ENCODE measurements at places on chromosomes 12 and 14.

DNA sequence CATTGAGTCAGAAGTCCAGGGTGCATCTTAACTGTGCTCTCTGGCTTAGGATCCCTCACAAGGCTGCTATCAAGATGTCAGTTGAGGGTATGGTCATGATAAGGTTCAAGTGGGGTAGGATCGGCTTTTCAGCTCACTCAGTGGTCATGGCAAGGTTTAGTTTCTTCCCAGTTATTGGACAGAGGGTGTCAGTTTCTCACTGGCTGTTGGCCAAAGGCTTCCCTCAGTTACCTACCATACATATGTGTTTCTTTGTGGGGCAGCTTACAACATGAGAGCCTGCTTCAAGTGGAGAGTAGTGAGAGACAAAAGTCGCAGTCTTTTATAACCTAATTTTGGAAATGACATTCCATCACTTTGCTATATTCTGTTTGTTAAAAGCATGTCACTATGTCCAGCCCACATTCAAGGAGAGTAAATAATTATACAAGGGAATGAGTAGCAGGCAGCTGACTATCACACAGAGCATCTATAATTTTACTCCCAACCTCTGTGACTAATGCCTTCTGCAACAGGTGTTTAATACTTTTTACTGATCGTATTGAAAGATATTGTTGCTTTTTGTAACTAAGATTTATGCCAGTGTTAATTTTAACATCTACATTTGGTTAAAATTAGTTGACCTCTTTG, 572.8 kb upstream of the FBXO33 start:
- H3K4me3 ChIP-seq, result no peak overlapping the region
- no peak overlapping the region for H3K27ac ChIP-seq
- no peaks in the 10 kb centered on the region for H3K36me3 ChIP-seq
- H3K27me3 ChIP-seq, result no peaks in the 10 kb centered on the region
- no peak for DNase-seq

GRCh38 chr12:65497660-65498059, 219.2 kb downstream of the MSRB3 start:
- no peak overlapping the region for H3K27ac ChIP-seq
- H3K36me3 ChIP-seq, result no peaks in the 10 kb centered on the region
- no peak overlapping the region for H3K4me3 ChIP-seq
- H3K4me1 ChIP-seq, result no peaks in the 10 kb centered on the region

DNA sequence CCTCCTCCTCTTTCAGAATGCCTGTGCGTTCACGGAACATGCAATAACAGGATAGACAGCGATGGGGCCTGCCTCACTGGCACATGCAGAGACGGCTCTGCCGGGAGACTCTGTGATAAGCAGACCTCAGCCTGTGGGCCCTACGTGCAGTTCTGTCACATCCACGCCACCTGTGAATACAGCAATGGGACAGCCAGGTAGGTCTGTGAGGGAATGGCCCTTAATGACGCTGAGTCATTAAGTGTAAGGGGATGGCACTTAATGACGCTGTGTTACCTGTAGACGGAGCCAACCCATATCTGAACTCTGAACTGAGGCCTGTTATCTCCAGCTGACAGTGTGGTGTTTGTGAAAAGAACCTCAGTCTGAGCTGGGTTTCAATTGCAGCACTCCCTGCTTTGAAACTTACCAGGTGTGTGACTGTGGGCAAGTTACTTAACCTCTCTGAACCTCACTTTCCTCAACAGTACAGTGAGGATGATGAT, 86.9 kb downstream of the STAB2 start:
- H3K27me3 ChIP-seq, result no peaks in the 10 kb centered on the region
- H3K4me1 ChIP-seq, result no peaks in the 10 kb centered on the region
- H3K36me3 ChIP-seq, result no peaks in the 10 kb centered on the region
- no peak for DNase-seq
- H3K4me3 ChIP-seq, result no peak overlapping the region

DNA sequence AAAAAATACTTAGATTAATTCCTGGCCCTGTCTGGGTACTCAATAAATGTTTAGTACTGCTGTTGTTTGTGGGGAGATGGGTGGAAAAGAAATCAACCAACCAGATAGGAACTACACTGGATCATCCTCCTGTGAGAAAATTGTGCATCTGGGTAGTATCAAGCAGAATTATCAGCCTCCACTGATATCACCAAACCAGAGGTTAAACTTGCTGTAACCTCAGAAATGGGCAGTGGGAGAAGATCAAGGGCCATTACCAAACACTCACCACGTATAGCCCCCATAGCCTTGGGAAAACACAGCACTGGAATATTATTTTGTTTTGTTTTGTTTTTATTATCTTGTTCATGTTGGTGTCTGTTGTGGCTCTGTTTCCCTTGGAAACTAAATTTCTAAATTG, 19.7 kb downstream of the VEZT start:
- H3K36me3 ChIP-seq, result peaks cover 28% of the 10 kb centered on the region
- no peak overlapping the region for H3K4me3 ChIP-seq
- DNase-seq, result no peak
- H3K27me3 ChIP-seq, result no peaks in the 10 kb centered on the region
- H3K4me1 ChIP-seq, result peaks cover 4% of the 10 kb centered on the region

DNA sequence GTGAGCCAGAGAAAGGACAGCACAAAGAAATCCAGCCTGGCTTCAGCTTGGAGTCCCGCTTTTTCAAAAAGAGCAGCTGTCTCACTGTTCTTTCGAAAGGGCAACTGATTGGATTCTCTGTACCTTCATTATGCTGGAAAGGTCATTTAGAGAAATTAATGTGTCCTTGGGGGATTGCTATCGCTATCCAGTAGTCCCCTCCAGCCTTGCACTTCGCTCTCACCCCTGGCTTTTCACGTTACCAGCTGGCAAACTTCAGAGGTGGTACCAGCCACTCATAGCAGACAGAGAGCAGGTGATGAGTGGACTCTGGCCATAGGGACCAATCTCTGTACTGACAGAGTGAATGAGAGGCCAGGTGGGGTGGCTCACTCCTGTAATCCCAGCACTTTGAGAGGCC, 11.8 kb upstream of the NUAK1 start:
- H3K36me3 ChIP-seq, result no peaks in the 10 kb centered on the region
- H3K27ac ChIP-seq, result no peak overlapping the region
- H3K4me3 ChIP-seq, result no peak overlapping the region
- DNase-seq, result no peak
- no peaks in the 10 kb centered on the region for H3K27me3 ChIP-seq
- H3K4me1 ChIP-seq, result no peaks in the 10 kb centered on the region

DNA sequence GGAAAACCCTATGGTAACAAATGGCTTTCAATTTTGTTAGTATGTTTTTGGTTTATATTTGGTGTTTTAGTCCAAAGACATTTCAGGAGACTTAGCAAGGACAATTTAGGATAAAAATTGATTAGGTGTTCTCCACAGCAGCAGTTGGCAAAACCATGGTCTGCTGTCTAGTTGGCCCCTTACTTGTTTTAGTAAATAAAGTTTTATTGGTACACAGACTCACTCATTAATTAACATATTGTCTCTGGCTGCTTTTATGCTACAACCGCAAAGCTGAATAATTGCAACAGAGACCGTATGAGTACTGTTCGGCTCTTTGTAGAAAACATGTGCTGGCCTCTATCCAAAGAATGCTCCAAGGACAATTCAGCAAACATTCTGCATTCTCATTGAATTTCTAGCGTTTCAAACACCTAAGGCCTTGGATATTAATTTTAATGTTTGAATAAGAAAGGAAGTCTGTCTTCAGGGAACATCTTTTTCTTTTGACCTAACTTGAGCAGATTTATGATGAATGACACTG, 77.7 kb downstream of the CCDC92 start:
- no peak overlapping the region for H3K4me3 ChIP-seq
- no peak overlapping the region for H3K27ac ChIP-seq
- H3K27me3 ChIP-seq, result no peaks in the 10 kb centered on the region
- no peak for DNase-seq

GRCh38 chr12:68981516-68981915, 48.5 kb upstream of the CPM start:
- no peak for DNase-seq
- no peaks in the 10 kb centered on the region for H3K36me3 ChIP-seq
- no peaks in the 10 kb centered on the region for H3K4me1 ChIP-seq

DNA sequence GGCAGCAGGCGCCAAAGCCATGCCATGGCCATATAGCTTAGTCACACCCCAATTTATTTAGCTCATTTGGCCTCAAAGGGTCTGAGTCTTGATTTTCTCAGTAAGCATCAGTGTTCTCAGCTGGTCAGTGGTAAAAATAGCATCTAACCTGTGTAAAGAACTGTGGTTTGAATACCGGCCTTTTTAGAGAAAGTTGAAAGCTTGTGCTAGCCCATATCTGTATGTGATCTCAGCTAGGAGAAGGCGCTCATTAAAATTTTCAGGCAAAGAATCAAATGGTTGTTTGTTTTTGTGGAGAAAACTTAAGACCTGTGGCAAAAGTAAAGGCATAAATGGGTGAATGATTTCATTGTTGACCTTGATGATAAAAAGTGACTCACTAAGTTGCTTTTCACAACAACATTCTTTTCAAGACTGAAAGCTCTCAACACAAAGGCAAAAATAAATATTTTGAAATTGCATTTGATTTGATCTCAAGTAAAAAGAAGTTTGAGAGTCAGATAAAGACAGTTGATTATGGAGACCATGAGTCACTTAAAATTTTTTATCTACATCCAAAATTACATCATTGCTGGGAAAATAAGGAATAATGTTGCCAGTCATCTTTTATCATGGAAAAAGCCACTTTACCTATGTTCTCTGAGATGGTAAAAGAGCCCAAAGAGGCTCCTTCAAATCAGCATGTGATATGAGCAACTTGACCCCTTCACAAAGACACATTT, 128.5 kb upstream of the RGS6 start:
- no peak for DNase-seq
- H3K4me3 ChIP-seq, result no peak overlapping the region
- no peaks in the 10 kb centered on the region for H3K36me3 ChIP-seq
- peaks cover 12% of the 10 kb centered on the region for H3K27me3 ChIP-seq
- H3K27ac ChIP-seq, result no peak overlapping the region

- H3K4me3 ChIP-seq, result no peak overlapping the region
- H3K36me3 ChIP-seq, result peaks cover 39% of the 10 kb centered on the region
- peaks cover 29% of the 10 kb centered on the region for H3K4me1 ChIP-seq
- H3K27ac ChIP-seq, result peak overlapping the region; percentile 99
- H3K27me3 ChIP-seq, result no peaks in the 10 kb centered on the region
- DNase-seq, result peak; percentile 87
These were observed 3.0 kb downstream of the LTBP2 start for GRCh38 chr14:74608959-74609611.

DNA sequence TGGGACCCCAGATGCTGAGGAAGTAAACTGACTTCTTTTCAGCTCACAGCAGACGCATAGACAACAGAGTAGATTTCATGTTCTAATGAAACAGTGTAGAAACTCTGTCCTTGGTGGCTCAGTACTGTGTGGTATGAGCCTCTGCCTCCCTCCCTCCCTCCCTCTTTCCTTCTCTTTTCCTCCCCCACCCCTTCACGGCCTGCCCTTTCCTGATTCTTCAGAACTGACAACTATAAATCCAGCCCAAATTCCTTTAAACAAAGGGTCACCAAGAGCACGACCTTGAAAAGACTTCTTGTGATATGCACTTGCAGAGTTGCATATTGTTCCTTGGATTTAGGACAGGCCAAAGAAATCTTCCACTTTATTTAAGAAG, 164.0 kb downstream of the ETV6 start:
- H3K27ac ChIP-seq, result no peak overlapping the region
- peaks cover 7% of the 10 kb centered on the region for H3K4me1 ChIP-seq
- no peak overlapping the region for H3K4me3 ChIP-seq
- no peaks in the 10 kb centered on the region for H3K36me3 ChIP-seq
- no peak for DNase-seq
- no peaks in the 10 kb centered on the region for H3K27me3 ChIP-seq

GRCh38 chr12:107594995-107595394, 90.6 kb upstream of the PWP1 start:
- H3K4me3 ChIP-seq, result no peak overlapping the region
- H3K27me3 ChIP-seq, result no peaks in the 10 kb centered on the region
- H3K27ac ChIP-seq, result no peak overlapping the region
- no peaks in the 10 kb centered on the region for H3K36me3 ChIP-seq
- DNase-seq, result no peak

GRCh38 chr12:78407722-78408121, 456.9 kb upstream of the SYT1 start:
- no peaks in the 10 kb centered on the region for H3K36me3 ChIP-seq
- no peaks in the 10 kb centered on the region for H3K4me1 ChIP-seq
- H3K27ac ChIP-seq, result no peak overlapping the region

GRCh38 chr12:83471341-83471740, 784.6 kb downstream of the TMTC2 start:
- no peak overlapping the region for H3K27ac ChIP-seq
- DNase-seq, result no peak
- no peak overlapping the region for H3K4me3 ChIP-seq
- H3K27me3 ChIP-seq, result no peaks in the 10 kb centered on the region
- no peaks in the 10 kb centered on the region for H3K36me3 ChIP-seq
- no peaks in the 10 kb centered on the region for H3K4me1 ChIP-seq

GRCh38 chr14:22555384-22556011, 33.5 kb downstream of the DAD1 start:
- H3K4me3 ChIP-seq, result no peak overlapping the region
- peak overlapping the region; percentile 90 for H3K27ac ChIP-seq
- no peaks in the 10 kb centered on the region for H3K36me3 ChIP-seq

GRCh38 chr14:103090481-103091020, 4.0 kb upstream of the EXOC3L4 start:
- H3K4me1 ChIP-seq, result no peaks in the 10 kb centered on the region
- no peak overlapping the region for H3K27ac ChIP-seq
- no peak for DNase-seq
- H3K27me3 ChIP-seq, result no peaks in the 10 kb centered on the region

GRCh38 chr14:70794294-70794693, 15.0 kb downstream of the MAP3K9 start:
- H3K27ac ChIP-seq, result no peak overlapping the region
- H3K4me1 ChIP-seq, result peaks cover 18% of the 10 kb centered on the region
- DNase-seq, result no peak
- no peak overlapping the region for H3K4me3 ChIP-seq
- H3K36me3 ChIP-seq, result peaks cover 80% of the 10 kb centered on the region

DNA sequence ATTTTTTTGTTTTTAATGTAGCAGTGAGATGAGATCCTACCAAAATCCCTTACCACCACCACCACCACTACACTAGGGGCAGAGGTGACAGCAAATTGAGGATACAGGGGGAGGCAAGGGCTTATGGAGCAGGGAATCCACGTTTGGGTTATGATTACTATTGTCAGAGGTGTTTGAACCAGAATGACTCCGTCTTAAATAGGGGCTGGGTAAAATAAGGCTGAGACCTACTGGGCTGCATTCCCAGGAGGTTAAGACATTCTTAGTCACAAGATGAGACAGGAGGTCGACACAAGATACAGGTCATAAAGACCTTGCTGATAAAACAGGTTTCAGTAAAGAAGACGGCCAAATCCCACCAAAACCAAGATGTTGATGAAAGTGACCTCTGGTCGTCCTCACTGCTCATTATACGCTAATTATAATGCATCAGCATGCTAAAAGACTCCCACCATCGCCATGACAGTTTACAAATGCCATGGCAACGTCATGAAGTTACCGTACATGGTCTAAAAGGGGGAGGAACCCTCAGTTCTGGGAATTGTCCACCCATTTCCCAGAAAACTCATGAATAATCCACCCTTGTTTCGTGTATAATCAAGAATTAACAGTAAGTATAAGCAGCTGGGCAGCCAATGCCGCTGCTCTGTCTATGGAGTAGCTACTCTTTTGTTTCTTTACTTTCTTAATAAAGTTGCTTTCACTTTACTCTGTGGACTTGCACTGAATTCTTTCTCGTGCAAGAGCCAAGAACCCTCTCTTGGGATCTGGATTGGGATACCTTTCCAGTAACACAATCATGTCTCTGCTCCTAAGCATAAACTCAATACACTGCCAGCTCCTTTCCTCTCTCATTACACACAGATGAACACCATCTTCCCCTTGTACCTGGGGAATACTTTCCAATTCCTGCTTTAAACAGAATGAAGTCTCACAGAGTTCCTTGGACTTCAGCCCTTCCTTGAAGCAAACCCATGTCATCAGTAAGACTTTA, 16.7 kb upstream of the CRY1 start:
- no peak overlapping the region for H3K27ac ChIP-seq
- peaks cover 3% of the 10 kb centered on the region for H3K4me1 ChIP-seq
- DNase-seq, result no peak
- no peaks in the 10 kb centered on the region for H3K27me3 ChIP-seq
- no peaks in the 10 kb centered on the region for H3K36me3 ChIP-seq
- no peak overlapping the region for H3K4me3 ChIP-seq

Measured in RWPE2 (cell line).